ENCODE measurements at places on chromosomes 4 and X. TPM values are rescaled to one million over a fixed set of nuclear protein-coding genes. Genes with fewer than 3 reads are reported as not detected.

CT45A1 gene
- not detected for total RNA-seq

RS1 gene
- not detected for total RNA-seq

HSFX3 gene
- not detected for total RNA-seq

HAND2 gene
- total RNA-seq = not detected

SPANXN4 gene
- not detected for total RNA-seq

CYSLTR1 gene
- total RNA-seq = not detected

SLC30A9 gene
- 62.7 TPM for total RNA-seq

GC gene
- total RNA-seq = not detected

NUDT10 gene
- 3.4 TPM for total RNA-seq

PLS3 gene
- 243 TPM for total RNA-seq

CDKL2 gene
- 1.1 TPM for total RNA-seq

SSX3 gene
- not detected for total RNA-seq

NLGN4X gene
- not detected for total RNA-seq

KLHL4 gene
- total RNA-seq = 0.21 TPM

DUX4 gene
- not detected for total RNA-seq

ABLIM2 gene
- total RNA-seq = 4.6 TPM

NMU gene
- total RNA-seq = 4.6 TPM

TASL gene
- not detected for total RNA-seq

TBC1D19 gene
- total RNA-seq = 20.2 TPM

ADH4 gene
- not detected for total RNA-seq

SHROOM4 gene
- 0.43 TPM for total RNA-seq

REELD1 gene
- total RNA-seq = not detected

BEX2 gene
- total RNA-seq = 32.5 TPM

RASGEF1B gene
- 15.9 TPM for total RNA-seq

POLR2B gene
- 136 TPM for total RNA-seq

CRMP1 gene
- 0.24 TPM for total RNA-seq

PLP1 gene
- total RNA-seq = not detected

CFAP99 gene
- not detected for total RNA-seq

F9 gene
- total RNA-seq = not detected

MGARP gene
- not detected for total RNA-seq

HPRT1 gene
- 26.0 TPM for total RNA-seq

PTPN13 gene
- total RNA-seq = 64.1 TPM

ARSJ gene
- 31.5 TPM for total RNA-seq

GASK1B gene
- 3.1 TPM for total RNA-seq

HERC5 gene
- total RNA-seq = 2.2 TPM

NSG1 gene
- total RNA-seq = 23.9 TPM

LDOC1 gene
- 0.72 TPM for total RNA-seq

IQSEC2 gene
- total RNA-seq = 4.1 TPM

L1CAM gene
- total RNA-seq = 0.85 TPM

UNC5C gene
- total RNA-seq = not detected

USP17L26 gene
- total RNA-seq = not detected

C1QTNF7 gene
- not detected for total RNA-seq

KLF3 gene
- total RNA-seq = 29.2 TPM

UBE2K gene
- 14.2 TPM for total RNA-seq

TLR8 gene
- not detected for total RNA-seq

UGT2B15 gene
- total RNA-seq = not detected

NXF2 gene
- total RNA-seq = not detected

IBSP gene
- not detected for total RNA-seq

SLC10A3 gene
- total RNA-seq = 20.5 TPM

DSPP gene
- not detected for total RNA-seq

CABS1 gene
- not detected for total RNA-seq

CHST7 gene
- 6.2 TPM for total RNA-seq

VCX gene
- total RNA-seq = not detected

ADRA2C gene
- total RNA-seq = not detected

ZNF718 gene
- total RNA-seq = 4.6 TPM

WWC2 gene
- total RNA-seq = 18.3 TPM

ANKRD17 gene
- total RNA-seq = 42.7 TPM

All from tracheal epithelial cell (primary cell).